ENCODE measurements at places on chromosomes 16 and 17. TPM values are rescaled to one million over a fixed set of nuclear protein-coding genes. Genes with fewer than 3 reads are reported as not detected.

The HAS3 gene
- 4.1 TPM for total RNA-seq

The ACSM5 gene
- not detected for total RNA-seq

The SMARCD2 gene
- total RNA-seq = 71.5 TPM

The PROCA1 gene
- 0.66 TPM for total RNA-seq

The SOST gene
- total RNA-seq = not detected

The EVPLL gene
- not detected for total RNA-seq

The DOK4 gene
- total RNA-seq = 29.7 TPM

The RNFT1 gene
- 29.6 TPM for total RNA-seq

The MBTD1 gene
- total RNA-seq = 9.5 TPM

The VPS9D1 gene
- 5.9 TPM for total RNA-seq

The B9D1 gene
- 39.7 TPM for total RNA-seq

The ODAD4 gene
- 0.13 TPM for total RNA-seq

The PRAC1 gene
- total RNA-seq = not detected

The CACNA1G gene
- 0.04 TPM for total RNA-seq

The LDAF1 gene
- total RNA-seq = 36.6 TPM

The TSPAN10 gene
- total RNA-seq = 0.14 TPM

The ITGAX gene
- total RNA-seq = 1.1 TPM

The PIK3R6 gene
- total RNA-seq = not detected

The RAB34 gene
- total RNA-seq = 41.7 TPM

The CES1 gene
- 0.13 TPM for total RNA-seq

The MEFV gene
- not detected for total RNA-seq

The SOCS3 gene
- total RNA-seq = 71.3 TPM

The TANGO6 gene
- 26.3 TPM for total RNA-seq

The SOCS1 gene
- 1.9 TPM for total RNA-seq

The NHLRC4 gene
- total RNA-seq = 0.71 TPM

The SPATA22 gene
- 0.07 TPM for total RNA-seq

The PPY gene
- not detected for total RNA-seq
